WTC11 (cell line): ENCODE measurements at places on chromosomes 6 and 20.

DNA sequence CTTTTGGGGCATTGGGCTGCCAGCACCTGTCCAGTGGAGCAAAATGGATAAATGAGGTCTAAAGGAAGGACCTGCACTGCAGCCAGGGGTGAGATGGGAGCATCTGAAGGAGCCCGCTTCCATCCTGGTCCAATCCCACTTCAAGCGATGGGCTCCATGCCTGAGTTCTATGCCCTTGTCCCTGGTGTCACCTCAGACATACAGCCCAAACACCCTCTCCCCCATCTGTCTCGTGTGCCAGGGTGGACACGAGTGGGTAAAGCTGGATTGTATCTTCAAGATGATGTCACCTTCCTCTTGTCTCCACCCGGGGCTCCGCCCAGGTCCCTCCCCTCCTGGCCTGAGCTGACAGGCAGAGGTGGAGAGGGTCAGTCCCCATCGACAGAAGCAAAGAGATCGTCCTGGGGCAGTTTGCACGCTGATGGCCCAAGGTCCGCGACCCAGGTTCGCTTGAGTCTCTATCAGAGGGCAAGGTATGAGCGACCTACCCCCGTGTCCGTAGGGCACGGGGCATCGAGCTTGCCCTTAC, 544 bp downstream of the SMIM29 start:
- peak; percentile 61 for DNase-seq

- DNase-seq = no peak
Observed at GRCh38 chr6:24517659-24518543, 23.1 kb downstream of the ALDH5A1 start.

DNA sequence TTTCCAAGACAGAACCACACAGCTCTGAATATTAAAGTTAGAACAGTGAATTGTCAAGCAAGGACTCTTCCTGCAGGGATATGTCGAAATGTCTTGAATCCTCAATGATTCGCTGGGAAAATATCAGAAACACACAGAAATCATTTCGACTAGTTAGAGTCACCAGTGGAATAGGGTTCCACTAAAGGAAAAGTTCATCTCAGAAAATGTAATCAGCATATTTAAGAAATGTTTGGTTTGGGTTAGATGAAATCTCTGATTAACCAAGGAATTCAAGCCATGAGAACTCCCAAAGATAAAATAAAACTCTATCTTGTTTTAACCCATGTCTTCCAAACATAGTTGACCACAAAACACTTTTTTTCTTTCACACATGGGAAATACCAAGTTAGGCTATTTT, 621.0 kb upstream of the NRSN1 start:
- DNase-seq = no peak

DNA sequence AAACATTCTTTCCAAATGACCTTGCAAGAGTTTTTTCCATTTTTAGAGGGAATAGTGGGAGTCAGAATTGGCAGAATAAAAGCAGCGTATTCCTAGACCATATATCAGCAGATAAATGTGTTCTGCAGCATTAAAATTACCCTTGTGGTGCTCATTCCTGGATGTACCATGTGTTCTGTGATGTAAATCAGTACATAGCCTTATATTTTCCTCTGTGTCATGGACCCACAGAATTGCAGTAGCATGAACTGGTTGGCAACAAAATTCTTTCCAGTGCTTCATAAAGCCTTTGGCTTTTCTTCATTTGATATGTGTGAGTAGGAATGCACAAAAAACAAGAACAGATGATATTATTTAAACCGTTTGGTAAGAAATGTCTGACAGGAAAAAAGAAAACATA, 32.5 kb downstream of the ANKEF1 start:
- no peak for DNase-seq

GRCh38 chr6:86712039-86712438, 225.3 kb upstream of the HTR1E start:
- no peak for DNase-seq

GRCh38 chr6:57027301-57027700, 19.2 kb upstream of the KIAA1586 start:
- no peak for DNase-seq
